ENCODE measurements at places on chromosomes 1 and 21.

GRCh38 chr1:71295350-71295749, 214.5 kb upstream of the ZRANB2 start:
- DNase-seq = no peak

- DNase-seq = peak; percentile 84
Observed at GRCh38 chr1:202367271-202367670, 18.8 kb downstream of the PPP1R12B start.

DNA sequence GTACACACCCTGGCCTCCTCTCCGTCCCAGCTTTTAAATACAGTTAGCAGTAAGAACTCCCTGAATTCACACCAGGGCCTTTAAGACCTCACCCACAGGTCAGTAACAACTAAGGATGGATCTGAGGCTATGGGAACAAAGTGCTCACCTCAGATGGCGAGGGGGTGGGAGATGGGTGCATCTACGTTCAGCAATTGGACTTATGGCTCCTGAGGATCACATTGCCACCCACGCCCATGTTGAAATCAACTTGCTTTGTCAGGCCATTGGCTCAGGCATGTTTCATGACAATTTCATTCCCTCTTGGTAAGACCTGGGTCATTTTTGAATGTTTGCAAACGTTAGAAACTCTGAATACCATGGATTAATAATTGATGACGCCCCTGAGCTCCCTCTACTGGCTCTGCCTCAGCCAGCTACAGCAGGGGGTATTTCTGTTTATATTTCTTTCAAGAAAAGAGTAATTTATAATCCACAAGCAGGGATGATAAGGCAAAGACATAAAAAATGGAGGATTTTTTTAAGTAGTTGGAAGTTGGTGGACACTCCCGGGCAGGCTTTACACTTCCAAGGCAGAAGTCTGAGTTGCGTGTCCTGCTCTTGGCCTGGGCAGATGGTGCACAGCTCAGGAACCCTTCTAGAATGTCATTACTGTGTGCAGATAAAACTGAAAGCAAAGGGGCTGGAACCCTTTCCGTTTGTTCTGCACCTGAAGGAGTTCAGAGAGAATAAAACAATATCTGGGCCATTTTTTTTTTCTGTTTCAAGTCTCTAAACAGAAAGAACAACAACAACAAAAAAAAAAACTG, 13.7 kb upstream of the LBR start:
- DNase-seq = no peak

DNA sequence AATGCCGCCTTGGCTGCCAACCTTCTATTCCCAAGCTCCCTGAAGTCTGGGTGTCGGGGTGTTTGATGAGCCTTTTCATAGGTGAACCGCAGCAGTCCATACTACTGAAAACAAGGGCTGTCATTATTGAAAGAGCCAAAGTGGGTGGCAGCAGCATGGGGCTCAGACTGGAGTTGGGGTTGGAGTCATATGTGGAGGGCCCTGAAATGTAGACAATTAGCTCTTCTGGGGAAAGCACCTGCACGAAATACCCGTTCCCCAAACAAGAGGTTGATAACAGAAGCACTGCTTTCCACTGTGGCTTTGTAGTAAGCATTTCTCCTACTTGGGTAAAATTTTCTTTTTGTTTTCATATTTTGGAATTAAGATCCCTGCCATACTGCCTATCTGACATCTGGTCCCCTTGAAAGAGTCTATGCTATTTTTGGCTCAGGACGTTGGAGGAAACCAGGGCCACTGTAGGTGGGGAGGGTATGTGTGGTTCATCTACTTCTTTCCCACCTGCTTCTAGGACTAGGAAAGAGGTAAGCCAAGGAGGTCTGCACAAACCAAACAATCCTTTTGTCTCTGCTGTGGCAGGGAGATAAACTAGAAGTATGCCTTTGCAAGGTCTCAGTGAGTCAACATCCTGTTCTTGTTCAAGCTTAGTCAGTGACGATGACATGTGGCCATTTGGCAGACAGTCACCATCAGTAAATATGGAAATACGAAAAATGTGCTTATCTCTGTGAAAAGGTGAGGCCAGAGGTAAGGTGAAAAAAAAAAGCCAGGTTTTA, 197.0 kb upstream of the UBE2U start:
- peak; percentile 12 for DNase-seq

DNA sequence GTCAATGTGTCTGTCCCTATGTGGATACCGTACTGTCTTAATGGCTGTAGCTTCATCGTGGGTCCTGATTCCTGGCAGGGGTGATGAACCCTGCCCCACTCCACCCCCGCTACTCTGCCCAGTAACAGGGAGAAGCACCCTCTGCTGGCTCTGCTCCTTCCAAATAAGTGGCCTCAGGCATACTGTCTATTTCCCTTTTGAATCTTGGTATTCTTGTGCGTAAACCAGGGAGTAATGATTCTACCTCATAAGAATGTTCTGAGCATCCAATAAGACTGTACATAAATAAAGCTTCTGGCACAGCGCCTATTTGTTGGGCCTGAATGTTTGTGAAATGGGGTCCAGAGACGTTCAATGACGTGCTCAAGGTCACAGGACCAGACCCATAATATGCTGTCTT, 35.2 kb upstream of the CTPS1 start:
- peak; percentile 44 for DNase-seq

GRCh38 chr1:247825362-247825761, 1.4 kb upstream of the OR14A16 start:
- DNase-seq = no peak

GRCh38 chr21:39660191-39660980, 47.6 kb downstream of the B3GALT5 start:
- peak; percentile 48 for DNase-seq

Measured in BJ (cell line).